H7 (cell line): ENCODE measurements at places on chromosomes 12 and 14.

DNA sequence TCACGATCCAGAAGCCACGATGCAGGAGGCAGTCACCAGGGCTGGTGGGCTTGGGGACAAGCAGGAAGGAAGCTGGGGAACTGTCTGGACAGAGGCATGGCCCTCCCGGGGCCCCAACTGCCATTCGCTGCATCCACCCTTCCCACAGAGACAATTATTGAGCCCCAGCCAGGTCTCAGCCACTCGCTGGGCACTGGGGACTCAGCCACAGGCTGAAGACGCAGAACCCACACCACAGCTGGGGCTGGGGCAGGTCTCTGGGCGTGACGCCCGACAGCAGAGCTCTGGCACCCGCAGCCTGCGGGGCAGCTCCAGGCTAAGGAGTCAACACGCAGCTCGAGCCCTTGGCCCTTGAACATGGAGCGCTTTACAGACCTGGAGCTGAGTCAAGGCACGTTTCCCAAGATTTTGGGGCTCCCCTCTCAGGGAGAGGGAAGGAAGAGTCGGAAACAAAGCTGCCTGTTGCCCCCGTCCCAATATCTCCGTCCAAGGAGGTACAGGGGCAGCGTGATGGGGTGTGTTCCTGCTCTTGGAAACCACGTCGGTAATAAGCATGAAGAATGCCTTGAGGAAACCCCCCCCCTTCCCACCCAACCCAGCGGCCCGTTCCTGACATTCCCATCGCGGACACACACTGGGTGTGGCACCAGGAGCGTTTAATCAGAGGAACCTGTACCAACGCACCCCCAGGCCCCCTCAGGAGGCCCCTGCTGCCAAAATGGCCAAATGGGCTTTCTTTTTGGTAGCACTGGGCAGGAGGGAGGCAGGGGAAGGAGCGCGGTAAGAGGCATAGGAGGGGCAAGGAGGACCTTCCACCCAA, 6.7 kb downstream of the RIMBP2 start:
- DNase-seq = no peak

DNA sequence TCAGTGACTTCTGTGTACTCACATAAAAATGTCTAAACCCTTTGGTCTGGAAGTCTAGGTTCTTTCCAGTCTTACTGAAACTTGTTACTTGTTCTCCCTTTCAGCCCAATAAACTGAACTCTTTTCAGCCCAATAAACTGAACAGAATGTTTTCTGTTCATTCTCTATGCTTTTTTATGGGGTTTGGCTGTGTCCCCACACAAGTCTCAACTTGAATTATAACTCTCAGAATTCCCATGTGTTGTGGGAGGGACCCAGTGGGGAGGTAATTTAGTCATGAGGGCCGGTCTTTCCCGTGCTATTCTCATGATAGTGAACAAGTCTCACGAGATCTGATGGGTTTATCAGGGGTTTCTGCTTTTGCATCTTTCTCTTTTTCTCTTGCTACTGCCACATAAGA, 15.0 kb upstream of the NEDD1 start:
- no peak for DNase-seq

GRCh38 chr12:118330421-118331018, 42.2 kb downstream of the TAOK3 start:
- DNase-seq = no peak

DNA sequence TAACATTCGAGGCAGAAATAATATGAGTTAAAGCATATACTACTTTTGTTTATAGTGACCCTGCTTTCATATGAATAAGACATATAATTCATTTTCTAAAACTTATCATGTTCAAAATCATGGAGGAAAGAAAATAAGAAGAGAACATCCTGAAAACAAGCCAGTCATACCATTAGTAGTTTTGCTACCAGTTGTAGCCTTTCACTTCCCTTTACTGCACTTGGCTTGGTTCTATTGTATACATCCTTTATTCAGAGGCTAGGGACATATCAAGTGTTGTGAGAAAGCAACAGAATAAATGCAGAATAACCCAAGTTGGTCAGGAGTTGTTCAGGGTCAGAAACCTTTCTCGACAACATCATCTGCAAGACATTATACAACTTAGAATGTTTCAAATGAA, 598.7 kb downstream of the SOX5 start:
- no peak for DNase-seq

DNA sequence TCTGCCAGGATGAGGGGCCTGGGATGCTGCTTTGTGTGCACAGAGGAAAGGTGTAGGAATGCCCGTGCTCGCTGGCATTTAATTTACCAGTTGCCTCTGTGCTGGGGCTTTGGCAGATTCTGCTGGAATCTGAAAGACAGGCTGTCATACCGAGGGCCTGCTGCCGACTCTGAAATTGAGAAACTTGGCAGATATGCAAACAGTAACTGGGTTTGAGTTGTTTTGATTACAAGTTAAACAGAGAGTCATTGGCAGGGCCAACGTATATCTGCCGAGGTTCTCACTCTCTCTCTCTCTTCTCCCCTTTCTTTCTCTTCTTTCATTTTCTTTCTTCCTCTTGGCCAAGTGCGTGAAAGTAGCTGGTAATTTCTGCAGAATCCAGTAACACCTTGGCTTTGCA, 618.7 kb downstream of the VRK1 start:
- DNase-seq = no peak

GRCh38 chr14:96830946-96831345, 33.8 kb downstream of the VRK1 start:
- no peak for DNase-seq

DNA sequence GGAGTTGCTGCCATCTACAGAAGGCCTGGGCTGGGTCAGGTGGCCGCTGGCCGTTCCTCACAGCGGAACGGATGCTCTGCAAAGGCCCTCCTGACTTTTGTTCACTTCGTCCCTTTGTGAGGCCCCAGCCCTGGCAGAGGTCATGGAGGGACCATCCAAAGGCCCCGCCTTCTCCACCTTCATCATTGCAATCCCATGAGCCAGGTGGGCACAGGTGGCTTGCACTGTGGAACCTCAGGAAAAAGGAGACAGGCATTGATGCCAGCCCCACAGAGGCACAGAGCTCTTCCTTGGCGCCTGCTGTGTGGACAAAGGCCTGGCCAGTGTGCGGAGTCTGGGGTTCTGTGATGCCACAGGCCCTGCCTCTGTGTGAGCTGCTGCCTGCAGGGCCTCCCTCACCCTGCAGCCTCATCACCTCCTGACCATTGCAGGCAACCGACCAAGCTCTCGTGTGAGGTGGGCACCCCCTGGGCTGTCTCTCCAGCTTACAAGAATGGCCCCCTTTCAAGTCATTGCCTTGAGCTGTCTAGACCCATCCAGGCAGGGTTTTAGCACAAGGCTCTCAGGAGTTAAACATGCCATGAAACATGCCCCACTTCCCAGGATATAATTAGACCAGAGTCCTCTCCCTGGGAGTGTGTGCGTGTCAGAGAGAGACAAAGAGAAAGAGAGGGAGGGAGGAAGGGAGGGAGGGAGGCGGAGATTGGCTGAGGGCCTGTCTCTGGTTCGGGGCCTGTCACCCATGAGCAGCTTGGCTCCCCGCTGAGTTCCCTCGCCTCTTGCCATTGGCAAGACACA, 19.3 kb downstream of the NFKBIA start:
- peak; percentile 58 for DNase-seq

- DNase-seq = peak; percentile 64
Measured at GRCh38 chr14:100341301-100342031, 18.3 kb downstream of the SLC25A47 start.

DNA sequence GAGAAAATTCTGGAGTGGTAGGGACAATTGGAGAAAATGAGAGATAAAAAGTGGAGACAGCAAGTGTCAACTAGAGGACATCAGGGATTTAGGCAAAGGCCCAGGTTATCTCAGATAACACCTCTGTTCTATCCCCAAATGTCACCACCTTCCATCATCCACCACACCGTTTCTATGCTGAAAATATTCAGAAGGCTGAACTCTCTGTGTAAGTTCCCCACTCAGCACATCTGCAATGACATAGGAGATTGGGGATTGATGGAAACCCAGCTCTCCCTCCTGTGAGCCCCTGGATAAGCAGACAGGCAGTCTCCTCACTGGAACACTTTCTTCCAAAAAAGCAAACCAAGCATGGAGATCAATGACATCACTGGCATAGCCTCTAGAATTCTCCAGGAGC, 5.6 kb upstream of the OR10P1 start:
- no peak for DNase-seq

GRCh38 chr12:71046215-71046614, 111.6 kb downstream of the TSPAN8 start:
- DNase-seq = no peak

- DNase-seq = no peak
Measured at GRCh38 chr14:101361044-101361443, 200.3 kb upstream of the DIO3 start.

DNA sequence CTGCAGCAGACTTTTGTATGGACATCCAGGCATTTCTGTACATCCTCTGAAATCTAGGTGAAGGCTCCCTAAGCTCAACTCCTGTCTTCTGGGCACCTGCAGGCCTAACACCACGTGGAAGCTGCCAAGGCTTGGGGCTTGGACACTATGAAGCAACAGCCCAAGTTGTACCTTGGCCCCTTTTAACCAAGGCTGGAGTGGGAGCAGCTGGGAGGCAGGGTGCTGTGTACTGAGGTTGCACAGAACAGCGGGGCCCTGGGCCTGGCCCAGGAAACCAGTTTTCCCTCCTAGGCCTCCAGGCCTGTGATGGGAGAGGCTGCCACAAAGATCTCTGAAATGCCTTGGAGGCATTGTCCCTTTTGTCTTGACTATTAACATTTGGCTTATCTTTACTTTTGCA, 214.4 kb upstream of the LRIG3 start:
- DNase-seq = no peak

DNA sequence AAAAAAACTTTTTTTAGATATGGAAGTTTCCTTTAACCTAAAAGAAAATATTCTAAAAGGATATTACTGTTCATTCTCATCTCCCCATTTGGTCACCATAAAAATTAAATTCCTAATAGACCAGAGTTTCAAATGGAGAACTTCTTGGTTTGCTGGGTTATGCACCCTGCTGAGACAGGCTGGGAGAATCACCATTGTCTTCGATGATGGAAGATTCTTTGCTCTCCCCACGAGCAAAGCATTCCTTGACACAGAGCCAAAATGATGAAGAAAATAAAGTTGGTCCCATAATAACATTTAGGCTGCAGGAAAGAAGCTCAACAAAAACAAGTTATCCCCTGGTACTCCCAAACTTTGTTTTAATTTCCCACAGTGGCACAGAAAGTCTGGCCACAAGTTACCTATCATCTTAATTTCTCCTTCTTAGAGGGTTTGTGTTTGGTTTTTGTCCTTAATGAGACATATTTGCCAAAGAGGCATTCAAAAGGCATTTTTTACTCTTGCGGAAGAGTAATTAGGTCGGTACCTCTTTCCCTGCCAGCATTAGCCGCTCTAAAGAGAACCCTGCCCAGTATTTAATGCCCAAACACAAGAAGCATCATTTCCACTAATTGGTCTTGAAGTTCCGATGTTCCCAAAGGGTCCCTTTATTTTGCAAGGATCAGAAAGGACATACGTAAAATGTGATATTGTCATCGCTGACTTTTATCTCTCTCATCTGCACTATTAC, 4.8 kb downstream of the DIO2 start:
- no peak for DNase-seq

- DNase-seq = peak; percentile 53
Measured at GRCh38 chr12:108856428-108857157, 790 bp downstream of the SSH1 start.

DNA sequence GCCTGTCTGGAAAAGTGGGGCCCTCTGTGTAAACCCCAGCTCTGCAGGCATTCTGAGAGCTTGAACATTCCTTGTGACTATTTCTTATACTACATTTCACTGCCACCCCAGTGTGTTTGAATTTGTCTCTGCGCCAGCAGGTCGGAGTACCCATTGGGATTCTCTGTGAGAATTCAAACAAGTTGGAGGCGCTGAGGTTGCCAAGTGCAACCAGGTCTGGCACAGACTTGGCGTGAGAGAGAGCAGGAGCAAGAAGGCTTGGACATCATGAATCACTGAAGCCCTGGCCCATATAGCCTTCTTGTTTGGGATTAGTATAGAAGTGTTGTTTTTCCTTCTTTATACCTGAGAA, 33.0 kb upstream of the ATP2A2 start:
- no peak for DNase-seq

DNA sequence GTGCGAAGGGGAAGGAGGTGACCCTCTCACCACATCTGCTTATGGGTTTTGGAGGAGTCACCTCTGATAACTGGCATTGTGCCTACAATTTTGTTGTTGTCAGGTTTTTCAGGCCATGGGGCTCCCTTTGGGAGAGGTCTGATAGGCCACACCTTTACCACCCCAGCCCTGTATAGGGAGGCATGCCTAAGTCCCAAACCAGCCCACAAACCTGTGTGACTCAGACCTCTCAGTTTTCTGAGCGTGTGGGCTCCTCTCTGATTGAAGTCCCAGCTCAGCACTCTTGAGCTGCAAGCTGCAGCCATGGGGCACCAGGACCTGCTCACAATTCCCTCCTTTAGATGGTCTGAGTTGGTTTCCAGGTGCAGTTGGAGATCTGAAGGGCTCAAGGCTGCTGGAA, 1429.3 kb upstream of the TMEM132C start:
- DNase-seq = no peak

DNA sequence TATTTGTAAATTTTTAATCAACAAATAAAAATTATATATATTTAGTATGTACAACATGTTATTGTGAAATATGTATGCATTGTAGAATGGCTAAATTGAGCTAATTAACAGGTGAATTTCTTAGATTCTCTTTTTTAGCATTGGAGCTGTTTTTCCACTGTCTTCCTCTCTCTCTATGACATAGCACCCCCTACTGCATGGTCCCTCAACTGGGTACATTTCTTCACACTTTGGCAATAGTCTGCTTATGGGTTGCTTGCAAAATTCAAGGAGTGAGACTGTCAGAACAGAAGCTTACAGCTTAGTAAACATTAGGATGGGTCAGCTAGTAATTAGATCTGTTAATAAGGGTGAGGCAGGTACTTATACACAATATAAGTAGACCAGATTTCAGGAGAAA, 658.5 kb upstream of the MGAT4C start:
- peak; percentile 47 for DNase-seq

DNA sequence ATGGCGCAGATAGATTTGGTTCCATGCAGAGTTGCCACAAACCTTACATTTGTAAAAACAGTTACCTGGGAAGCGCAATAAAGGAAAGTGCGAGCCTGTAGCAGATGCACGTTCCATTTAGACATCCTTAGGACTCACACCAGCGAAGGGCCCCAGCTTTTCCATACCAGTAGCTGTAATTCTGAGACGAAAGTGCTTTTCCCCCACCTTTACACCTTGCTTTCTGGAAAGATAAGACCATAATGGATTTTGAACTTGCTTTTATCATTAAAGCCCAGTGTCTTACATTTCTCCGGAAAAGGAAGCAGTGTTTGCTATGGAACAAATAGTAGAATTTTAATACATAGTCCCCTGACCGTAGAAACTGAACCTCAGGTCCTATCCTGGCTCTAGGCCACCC, 616 bp upstream of the CCDC77 start:
- peak; percentile 21 for DNase-seq
